ENCODE measurements at places on chromosomes 4 and X.

DNA sequence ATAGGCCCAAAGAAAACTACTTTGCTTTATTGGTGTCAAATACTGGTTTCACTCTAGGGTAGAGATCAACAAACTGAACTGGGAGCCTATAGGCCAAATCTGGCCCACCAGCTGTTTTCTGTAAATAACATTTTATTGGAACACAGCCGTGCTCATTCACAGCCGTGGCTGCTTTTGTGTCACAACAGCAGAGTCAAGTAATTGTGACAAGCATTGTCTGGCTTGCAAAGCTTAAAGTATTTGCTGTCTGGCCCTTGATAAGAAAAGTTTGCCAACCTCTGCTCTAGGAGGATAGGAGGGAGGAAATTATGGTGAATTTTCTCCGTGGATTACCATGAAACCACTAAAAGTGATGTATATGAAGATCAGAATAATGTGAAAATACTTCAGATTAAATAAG, 53.4 kb downstream of the GPAT3 start:
- no peak for DNase-seq

DNA sequence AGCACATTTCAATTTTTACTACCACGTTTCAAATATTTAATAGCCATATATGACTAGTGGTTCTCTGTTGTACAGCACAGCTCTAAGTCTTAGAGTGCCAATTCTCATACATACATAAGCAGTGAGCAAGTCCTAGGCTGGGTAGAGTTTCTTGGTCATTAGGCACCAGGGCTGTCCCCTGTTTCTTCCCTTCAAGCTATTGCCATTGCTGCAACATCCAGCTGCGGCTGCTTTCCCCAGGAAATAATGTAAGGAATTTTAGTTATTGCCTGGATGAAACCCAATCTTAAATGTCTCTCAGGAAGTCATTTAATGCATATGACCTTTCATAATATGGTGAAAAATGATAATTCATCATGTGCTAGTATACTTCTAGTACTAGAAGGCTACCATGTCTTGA, 74.1 kb upstream of the PPP3CA start:
- no peak for DNase-seq

DNA sequence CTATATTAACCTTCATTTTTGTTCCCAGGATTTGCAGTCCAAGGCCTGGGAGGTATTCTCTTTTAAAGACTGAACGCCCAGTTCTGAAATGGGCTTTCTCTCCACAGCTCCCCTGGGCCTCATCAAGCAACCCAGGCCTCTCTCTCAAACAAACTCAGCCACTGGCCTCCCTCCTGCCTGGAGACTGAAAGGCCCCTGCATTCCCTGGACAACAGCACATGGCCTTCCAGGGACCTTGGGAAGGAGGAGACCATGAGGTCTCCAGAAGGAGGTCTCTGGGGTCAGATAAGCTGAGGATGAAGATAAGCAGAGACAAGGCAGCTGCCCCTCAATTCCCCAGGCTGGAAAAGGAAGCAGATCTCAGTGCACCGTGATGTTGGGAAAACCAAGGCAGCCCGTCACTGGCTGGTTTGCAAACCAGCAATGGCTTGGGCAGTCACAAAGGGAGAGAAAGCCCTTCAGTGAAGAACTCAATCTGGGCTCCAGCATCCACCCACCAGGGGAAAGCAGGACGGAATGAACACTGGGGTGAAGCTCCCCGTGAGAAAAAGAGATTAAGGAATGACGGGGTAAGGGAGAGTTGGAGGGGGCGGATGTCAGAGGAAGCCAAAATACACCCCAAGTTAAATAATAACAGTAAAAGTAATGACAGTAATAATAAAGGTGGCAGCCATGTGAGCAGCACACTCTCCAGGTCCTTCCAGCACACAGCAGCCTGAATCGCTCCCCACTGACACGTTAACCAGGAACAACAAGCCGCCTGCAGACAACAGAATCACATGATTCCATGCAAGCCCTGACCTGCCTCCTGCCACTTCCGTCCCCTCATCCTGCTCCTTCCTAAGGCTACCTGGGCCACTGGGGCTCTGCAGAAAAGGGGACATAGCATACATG, 22.3 kb downstream of the AMOT start:
- no peak for DNase-seq

GRCh38 chrX:28584025-28584424, 3.2 kb upstream of the IL1RAPL1 start:
- no peak for DNase-seq

DNA sequence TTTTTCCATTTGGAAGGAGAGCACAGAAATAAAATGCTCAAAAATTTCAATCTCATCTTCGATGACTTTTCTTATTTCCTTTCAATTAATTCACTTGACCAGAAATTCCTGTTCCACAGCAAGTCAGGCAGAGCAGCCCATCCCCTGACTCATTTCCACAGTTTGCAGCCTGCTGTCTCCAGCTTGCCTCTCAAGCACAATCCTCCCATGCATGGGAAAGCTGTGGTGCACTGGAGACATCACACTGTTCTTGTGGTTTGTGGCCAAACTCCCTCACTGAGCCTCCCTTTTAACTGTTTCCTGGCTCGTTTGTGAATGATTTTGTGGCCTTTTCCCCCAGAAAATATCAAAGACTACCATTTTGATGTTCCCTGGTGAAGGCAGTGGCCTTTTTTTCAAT, 114.0 kb upstream of the ENPEP start:
- DNase-seq: no peak

DNA sequence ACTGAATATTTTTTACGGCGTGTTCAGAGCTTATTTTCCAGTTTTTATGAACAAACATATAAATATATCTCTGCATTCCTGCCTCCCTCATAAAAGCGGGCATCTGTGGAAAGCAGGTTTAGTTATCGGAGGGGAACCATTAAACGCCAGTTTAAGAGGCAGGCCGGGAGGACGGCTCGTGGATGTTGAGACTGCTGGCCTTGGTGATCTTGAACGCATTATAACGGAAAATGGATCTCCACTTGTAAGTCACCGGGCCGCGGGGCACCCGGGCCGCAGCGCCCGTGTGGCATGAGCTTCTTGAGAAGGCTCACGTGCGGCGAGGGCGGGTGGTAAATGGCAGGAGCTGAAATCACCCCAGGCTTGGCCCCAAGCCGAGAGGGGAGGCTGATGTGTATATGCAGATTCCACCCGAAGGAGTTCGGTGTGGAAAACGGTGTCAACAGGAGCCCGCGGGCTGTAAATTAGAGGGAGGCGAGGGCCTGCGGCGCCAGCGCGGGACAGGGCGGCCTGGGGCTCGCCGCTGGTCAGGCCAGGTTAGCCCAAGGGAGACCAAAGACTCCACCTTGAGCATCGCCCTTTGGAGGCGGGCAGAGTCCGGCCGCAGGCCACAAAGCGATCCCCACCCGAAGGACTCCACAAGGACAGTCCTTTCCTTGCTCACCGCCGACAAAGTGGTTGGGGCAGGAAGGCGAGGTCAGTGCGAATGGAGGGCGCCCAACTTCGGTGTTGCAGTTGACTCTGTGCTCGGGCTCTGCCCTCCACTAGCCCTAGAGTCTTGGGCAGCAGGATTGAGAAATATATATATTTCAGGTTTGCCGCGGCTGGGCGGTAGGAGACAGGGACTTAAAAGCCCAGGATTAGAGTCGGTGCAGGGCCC, 1.3 kb upstream of the HAND2 start:
- DNase-seq: no peak

DNA sequence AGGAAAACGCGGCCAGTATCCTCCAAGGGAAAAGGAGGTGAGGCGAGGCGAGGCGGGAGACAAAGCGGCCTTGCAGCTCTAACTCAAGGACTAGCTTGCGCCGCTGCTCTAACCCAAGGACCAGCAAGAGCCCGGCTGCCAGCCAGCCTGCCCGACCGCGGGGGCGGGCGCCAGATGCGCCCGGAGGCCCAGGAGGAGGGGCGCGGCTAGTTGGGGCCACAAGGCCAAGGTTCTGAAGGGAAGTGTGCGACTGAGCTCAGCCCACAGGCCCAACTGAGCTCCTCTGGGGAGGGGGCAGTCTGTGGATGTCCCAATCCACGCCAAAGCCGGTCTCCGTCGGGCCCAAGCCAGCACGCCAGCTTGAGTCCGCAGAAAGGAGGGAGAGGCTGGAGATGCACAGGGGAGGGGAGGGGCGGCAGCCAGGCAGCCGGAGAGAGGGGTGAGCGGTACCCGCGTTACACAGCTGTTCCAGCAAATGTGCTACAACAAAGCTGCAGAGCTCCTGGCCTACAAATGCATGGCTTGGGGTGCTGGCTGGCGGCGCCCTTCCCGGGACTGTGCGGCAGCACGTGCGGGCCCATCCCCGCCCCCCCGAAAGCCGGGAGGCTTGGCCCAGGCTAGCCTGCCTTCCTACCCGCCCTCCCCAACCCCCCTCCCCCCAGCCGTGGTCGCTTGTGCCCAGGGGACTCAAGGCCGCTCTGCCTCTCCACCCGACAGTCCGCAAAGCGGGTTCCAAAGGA, 637 bp downstream of the AMER1 start:
- peak; percentile 69 for DNase-seq

DNA sequence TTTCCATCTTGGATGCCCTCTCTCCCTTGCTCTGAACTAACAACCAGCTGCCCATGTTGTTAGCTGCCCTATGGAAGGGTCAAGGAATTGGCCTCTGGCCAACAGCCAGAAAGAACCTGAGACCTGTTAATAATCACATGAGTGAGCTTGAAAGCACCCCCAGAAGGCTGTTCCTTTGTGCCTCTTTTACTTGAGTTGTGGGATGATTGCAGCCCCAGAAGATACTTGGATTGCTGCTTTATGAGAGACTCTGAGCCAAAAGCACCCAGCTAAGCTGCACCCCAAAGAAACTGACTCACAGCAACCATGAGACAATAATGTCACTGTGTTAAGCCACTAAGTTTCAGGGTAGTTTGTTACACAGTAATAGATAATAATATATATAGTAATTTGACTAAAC, 73.3 kb downstream of the FRYL start:
- DNase-seq: no peak

DNA sequence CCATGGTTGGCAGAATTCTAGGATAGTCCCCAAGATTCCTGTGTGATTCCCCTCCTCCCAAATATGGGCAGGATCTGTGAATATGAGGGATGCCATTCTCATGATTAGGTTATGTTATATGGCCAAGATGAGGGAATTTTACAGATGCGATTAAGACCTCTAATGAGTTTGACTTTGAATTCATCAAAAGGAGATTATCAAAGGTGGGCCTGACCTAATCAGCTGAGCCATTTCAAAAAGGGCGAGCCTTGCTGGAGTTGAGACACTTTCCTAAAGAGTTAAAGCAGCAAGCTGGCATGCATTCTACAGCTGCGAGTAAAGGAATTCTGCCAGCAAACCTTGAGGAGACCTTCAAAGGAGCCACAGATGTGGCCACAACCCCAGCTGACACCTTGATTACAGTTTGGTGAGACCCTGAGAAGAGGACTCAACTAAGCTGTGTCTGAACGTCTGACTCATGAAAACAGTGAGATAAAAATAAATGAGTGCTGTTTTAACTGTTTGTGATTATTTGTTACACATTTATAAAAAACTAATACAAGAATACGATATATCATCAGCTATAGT, 31.7 kb upstream of the TMPRSS11D start:
- no peak for DNase-seq

DNA sequence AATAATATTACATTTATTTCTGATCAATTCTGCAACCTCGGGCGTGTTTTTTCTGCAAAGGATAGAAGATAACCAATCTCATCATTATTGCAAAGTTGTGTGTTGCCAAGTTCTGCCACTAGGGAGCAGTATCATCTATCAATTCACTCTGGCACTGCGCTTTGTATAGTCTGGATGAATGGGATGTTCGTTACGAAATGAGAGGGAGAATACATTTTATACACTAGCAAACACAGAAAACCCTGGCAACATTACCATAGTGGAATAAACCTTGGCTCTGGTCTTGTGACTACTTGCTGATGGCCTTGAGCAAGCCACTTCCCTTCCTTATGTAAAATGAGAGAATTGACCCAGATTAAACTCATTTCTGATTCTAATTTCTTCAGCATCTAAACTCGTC, 97.5 kb upstream of the ZNF518B start:
- DNase-seq: no peak

GRCh38 chrX:120015145-120016067, 62.1 kb downstream of the RHOXF2B start:
- no peak for DNase-seq

- no peak for DNase-seq
Observed at GRCh38 chr4:141371206-141371605, 150.5 kb downstream of the ZNF330 start.

GRCh38 chrX:153562546-153562945, 36.4 kb downstream of the CCNQ start:
- DNase-seq: no peak

GRCh38 chrX:39936886-39937770, 160.6 kb downstream of the BCOR start:
- DNase-seq: no peak

DNA sequence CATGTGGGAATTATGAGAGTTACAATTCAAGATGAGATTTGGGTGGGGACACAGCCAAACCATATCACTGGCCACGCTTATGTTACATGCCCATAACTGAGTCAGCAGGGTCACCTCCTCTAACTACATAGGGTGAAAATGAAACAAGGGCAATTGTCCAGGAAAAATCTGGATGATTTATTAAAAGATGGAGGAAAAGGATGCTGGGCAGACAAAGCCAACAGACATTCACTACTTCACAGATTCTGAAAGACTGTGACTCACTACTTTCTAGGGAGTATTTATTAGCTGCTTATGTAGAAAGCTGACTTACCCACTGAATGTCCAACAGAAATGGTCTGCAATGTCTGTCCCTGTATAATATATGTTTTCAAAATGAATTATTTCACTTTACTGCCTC, 72.4 kb downstream of the APBB2 start:
- no peak for DNase-seq

DNA sequence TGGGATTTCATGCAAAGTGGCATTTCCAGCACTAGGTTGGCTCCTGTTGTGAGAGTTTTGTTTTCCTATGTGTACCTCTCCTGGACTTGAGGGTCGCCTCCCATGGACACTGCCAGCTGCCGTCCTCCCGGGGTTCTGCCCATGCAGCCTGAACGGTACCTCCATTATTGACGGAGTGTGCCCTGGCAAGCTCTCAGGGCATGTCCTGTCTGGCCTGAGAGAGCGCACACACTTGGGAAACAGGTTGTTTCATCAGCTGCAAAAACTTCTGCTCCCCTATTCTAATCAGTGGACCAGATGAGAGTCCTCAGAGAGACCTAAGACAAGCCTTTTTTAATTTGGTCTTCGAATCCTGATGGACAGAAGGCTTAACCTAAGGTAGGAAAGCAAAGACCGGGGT, 56.6 kb upstream of the HOPX start:
- DNase-seq: no peak

- no peak for DNase-seq
Observed at GRCh38 chr4:107736037-107736436, 16.0 kb upstream of the PAPSS1 start.

DNA sequence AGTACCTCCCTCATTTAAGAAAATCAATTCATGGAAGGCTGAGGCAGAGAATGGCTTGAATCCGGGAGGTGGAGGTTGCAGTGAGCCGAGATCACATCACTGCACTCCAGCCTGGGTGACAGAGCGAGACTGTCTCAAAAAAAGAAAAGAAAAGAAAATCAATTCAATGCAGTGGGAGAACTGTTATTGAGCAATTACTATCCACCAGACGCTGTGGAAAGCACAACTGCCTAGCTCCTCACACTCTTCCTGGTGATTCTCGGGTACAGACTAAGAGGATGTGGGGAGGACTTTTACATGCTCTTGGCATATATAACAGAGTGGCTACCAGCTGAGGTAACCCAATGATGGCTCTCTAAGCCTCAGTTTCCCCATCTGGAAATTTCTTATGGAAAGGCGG, 2.7 kb upstream of the TMSB4X start:
- DNase-seq: no peak

GRCh38 chr4:163382178-163382869, 38.6 kb downstream of the NPY5R start:
- no peak for DNase-seq
